Peyer's patch (tissue), 4 donors: ENCODE measurements at places on chromosomes 11 and 22. TPM values are rescaled to one million over a fixed set of nuclear protein-coding genes. Genes with fewer than 3 reads are reported as not detected.

Gene PLXNB2
- total RNA-seq = 302 TPM

Gene FXYD2
- total RNA-seq = not detected

Gene KRTAP5-1
- total RNA-seq = not detected

Gene RIMBP3B
- total RNA-seq = not detected

Gene HTR3B
- total RNA-seq = 0.76 TPM

DNA sequence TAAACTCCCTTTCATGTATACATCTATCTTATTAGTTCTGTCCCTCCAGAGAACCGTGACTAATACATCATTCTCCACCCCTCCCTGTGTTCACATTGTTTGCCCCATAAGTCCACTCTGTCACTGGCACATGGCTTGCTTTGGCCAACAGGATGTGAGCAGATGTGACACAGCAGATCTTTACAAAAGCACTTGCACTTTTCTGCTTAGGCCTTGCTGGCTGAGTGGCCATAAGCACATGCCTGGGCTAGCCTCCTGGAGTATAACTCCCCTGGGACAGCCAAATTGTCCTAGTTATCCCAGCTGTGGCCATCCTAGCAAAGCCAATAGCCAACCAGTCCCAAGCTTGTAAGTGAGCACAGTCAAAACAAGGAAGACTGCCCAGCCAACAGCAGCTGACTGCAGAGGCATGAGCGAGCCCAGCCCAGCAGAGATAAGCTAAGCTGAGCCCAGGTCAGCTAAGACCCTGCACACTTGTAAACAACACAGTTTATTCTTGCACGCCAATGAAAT, 9.7 kb upstream of the RCN1 start:
- H3K27me3 ChIP-seq = no peaks in the 10 kb centered on the region
- DNase-seq = no peak

DNA sequence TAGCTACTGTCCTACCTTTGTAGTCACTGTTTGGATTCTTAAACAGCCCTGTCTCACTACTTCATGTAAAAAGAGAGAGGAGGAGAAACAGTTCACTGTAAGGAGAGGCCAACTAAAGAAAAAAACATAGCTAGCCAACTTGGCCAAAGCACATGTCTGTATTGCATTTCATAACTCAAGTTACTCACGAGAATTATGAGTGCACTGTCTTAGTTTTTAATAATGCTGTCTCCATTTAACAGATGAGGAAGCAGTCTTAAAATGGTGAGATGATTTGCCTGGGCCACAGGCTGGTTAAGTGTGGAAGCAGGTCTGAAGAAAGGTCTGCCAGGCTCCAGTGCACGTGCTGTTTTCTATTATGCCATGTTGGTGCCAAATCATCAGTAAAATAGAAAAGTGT, 104.5 kb downstream of the UVRAG start:
- DNase-seq = no peak
- no peaks in the 10 kb centered on the region for H3K27me3 ChIP-seq
- H3K27ac ChIP-seq = no peak overlapping the region
- H3K36me3 ChIP-seq = no peaks in the 10 kb centered on the region
- H3K4me3 ChIP-seq = no peak overlapping the region

GRCh38 chr22:46829941-46830715, 67.7 kb downstream of the TBC1D22A start:
- H3K36me3 ChIP-seq = no peaks in the 10 kb centered on the region
- no peak for DNase-seq
- peaks cover 30% of the 10 kb centered on the region for H3K4me1 ChIP-seq
- no peak overlapping the region for H3K27ac ChIP-seq
- no peaks in the 10 kb centered on the region for H3K27me3 ChIP-seq
